Dermis microvascular lymphatic vessel endothelial cell (primary cell): ENCODE measurements at places on chromosomes 5 and 9. TPM values are rescaled to one million over a fixed set of nuclear protein-coding genes. Genes with fewer than 3 reads are reported as not detected.

GRCh38 chr5:32074401-32074800, 99.7 kb downstream of the GOLPH3 start:
- DNase-seq, result no peak

- DNase-seq, result no peak
Observed at GRCh38 chr9:5708414-5708813, 79.5 kb downstream of the RIC1 start.

The TMEM215 gene
- total RNA-seq, result not detected in 2 replicates

The B4GALT7 gene
- 20.3 and 28.8 TPM in 2 replicates for total RNA-seq

DNA sequence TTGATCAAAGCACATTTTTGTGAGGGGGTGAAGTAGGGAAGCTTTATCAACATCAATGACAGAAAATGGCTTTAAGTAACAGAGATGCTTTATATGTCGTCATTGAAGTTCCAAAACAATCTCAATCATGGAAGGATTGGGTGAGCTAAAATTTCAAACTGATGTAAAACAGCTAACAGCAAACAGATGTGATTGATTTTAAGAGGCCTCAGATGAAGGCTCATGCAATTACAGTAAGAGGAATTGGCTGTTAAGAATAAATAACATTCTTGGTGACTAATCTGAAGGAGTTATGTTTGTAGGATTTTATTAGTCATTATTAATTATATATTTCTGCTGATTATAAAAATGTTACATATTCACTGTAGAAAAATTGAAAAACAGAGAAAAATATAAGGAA, 63.5 kb upstream of the PUM3 start:
- no peak for DNase-seq
